ENCODE measurements at places on chromosomes 4 and X.
A peak's percentile ranks its signal among the peaks of the same experiment; 100 is the strongest.

DNA sequence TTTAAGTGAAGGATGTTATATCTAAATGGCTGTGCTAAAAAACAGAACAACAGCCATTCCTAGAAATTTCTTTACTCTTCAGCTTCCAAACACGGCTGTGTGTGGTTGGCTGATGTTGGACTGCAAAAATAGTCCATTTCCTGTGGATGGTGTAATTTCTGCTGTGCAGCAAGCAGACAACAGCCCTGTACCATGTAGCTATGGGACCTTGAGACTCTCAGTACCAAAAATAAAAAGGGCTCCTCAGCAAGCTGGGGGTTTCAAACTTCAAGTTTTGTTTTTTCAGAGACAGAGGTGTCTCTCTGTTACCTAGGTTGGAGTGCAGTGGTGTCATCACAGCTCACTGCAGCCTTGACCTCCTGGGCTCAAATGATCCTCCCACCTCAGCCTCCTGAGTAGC, 18.1 kb downstream of the CD40LG start:
- no peak for DNase-seq

- DNase-seq, result peak; percentile 36
Measured at GRCh38 chr4:140135529-140136088, 18.4 kb downstream of the MAML3 start.

- DNase-seq, result peak; percentile 0
Measured at GRCh38 chrX:124619710-124620109, 273.3 kb downstream of the SH2D1A start.

DNA sequence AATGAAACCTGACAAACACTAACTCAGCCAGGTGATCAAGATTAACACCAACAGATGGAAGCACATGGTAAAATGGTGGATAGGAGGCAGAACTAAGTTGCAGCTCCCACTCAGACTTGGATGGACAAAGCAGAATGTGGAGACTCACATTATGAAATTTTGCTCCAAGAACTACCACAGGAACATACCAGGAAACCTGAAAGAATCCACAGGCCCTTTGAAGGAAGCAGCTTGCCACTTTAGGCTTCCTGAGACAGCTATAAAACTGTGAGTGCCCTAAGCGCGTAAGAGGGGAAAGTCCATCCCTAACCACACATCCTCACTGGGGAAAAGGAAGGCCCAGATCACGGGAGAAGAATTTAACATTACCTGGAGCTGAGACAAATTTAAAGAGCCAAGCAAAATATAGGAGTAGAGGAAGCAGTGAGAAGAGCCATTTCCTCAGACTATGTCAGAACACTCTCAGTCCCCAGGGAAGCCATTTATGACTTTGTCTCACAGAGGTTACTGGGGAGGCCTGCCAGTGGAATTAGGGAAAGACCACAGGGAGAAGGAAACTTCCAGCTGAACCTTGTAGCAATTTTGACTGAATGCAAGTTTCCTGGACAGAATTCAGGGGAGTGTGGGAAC, 224.5 kb downstream of the TEX13C start:
- DNase-seq, result no peak

DNA sequence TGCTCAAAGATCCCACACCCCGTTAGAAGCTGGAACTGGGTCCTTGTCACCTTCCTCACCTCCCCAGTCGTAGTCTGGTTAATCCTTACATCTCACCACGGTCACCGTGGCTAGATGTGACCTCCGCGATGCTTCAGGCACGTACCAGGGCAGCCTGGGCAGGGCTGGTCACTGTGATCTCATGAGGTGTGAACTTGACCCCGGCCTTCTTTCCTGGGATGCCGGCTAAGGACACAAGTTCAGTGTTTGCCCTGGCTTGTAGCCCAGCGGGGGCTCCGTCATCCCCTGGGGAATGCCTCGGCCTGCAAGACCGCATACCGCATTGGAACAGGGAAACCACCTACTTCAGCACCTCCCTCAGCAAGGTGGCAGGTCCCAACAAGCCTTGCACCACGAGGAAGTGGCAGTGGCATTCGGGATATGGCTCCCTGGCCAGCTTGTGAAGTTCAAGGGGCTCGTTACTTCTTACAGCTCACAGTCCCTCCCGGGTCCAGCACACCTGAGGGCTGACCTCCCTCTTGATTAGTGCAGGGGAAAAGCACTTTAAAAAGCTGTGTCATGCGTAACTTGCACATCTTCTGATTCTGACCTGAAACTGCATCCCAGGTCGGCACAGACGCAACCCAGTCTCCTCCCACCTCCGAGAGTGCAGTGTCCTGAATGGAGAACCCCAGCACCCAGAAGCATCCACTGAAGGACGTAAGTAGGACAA, 25.9 kb downstream of the NOP14 start:
- DNase-seq, result no peak

- peak; percentile 71 for DNase-seq
Measured at GRCh38 chrX:20042221-20042620, 51.4 kb upstream of the BCLAF3 start.

- no peak for DNase-seq
Measured at GRCh38 chrX:150768132-150768485, 74.9 kb downstream of the MTMR1 start.

- no peak for DNase-seq
Measured at GRCh38 chr4:136328131-136328530, 1204.2 kb downstream of the PCDH18 start.

GRCh38 chrX:101357166-101357795, 8.7 kb upstream of the TIMM8A start:
- DNase-seq, result peak; percentile 24

DNA sequence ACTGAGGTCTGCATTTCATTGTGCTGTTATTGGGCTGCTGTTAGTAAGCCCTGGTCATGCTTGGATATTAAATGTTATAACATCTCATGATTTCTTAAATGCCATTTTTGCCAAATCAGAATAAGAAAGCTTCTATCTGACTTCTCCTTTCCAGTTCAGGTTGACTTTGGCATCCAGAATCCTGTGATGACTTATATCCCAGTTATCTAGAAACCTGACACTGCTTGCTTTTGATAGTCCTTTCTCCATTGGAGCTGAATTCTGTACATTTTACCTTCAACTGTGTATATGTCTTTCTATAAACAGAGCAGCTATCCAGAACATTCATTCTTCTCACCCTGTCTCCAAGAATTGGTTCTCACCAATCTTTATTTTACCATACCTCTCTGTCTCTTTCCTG, 257.7 kb upstream of the GNPDA2 start:
- DNase-seq, result no peak

GRCh38 chrX:16488959-16489358, 161.0 kb upstream of the S100G start:
- peak; percentile 43 for DNase-seq

- DNase-seq, result no peak
Measured at GRCh38 chr4:21848021-21848420, 100.6 kb downstream of the KCNIP4 start.

- peak; percentile 55 for DNase-seq
Measured at GRCh38 chr4:138003248-138003647, 238.9 kb downstream of the SLC7A11 start.

DNA sequence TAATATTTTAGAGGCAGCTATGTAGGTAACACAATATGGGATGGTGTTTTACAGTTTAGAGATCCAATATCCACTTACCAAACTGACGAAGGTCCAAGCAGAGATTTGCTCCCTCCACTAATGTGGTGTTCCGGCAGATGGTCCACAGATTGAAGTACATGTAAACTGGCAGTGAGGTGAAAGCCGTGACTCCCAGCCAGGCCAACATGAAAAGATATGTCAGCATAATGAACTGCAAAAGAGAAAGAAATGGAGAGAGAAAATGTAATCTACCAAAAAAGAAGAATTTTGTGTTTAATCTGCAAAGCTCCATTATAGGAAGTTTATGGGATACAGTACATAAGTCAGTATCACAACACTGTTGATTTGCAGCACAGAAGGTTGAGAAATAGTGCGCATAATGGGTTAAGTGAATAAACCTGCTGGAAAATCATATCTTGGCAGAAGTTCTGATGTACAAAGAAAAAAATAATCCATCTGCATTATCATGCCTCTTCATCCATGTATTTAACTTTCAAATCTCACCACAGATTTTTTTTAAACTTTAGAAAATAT, 160.2 kb downstream of the GPM6A start:
- no peak for DNase-seq

DNA sequence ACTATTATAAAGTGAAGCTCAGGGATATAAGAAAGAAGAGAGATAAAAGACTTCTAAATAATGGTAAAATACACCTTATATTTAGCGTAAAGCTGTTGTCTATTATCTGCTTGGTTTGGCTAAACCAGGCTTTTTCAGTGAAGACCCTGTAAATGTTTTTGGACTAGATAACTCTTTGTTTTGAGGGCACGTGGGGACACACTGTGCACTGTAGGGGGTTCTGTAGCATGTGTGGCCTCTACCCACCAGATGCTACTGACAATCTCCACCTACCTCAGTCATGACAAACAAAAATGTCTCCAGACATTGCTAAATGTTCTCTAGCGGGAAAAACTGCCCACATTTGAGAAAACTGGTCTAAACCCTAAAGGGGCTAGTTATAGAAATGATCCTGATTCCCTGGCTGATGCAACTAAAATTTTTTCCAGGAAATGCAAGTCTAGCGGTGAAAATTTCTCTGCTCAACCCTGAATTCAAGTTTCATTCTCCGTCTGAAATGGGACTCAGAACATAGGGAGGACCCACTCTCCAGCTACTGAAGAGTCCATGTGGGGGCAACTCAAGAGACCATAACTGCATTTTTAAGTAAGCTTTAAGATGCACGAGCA, 355.2 kb upstream of the RASGEF1B start:
- no peak for DNase-seq

Data from GM23248 (cell line).